ENCODE measurements at places on chromosomes 16 and 17.

DNA sequence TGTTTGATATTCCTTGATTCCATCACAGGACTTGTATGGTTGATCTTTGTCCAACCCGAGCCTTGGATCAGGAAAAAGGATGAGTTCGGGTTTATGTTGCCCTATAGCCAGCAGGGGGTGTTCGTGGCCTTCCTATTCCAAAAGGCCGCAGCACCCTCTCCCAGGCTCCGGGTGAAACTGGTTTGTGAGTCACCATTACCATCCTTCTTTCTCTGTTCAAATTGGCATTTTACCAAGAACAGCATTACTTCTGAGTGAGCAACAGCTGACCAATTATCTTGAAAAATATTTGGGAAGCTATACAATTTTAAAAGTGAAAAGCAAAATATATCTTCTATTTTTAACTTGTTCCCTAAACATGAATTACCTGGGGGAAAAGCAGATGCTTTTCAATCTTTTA lies 24.3 kb upstream of the KRT20 start:
- H3K27ac ChIP-seq, result no peak overlapping the region
- H3K36me3 ChIP-seq, result no peaks in the 10 kb centered on the region
- peak; percentile 29 for DNase-seq
- peaks cover 26% of the 10 kb centered on the region for H3K27me3 ChIP-seq
- no peaks in the 10 kb centered on the region for H3K4me1 ChIP-seq

DNA sequence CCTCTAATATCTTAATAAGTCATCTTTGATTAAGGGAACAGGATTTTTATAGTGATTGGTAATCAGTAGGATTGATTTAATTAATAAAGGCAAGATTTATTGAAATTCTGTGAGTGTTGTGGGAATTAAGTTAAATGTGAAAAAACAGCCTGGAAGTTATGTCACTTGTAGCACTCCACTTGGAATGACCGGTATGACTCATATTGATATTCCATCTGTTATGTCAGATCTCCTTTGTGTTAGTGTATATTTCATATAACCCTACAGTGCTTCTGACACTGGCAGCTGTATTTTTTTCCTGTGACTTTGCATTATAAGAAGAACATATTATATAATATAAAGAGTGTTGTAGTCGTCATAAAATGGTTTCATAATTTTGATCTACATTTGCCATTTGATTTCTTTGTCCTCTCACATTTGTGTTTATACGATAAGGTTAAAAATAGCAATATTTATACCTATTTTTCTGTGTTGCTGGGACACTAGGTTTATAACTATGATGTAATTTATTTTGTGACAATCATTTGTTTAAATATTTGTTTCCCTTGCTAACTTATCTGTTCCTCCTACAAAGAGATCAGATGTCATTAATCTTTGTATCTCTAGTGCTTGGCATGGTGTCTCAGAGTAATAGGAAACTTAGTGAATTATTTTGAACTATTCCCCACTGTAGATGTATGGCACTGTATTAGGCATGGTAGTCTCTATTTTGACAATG lies 249.0 kb downstream of the BCAS3 start:
- no peaks in the 10 kb centered on the region for H3K36me3 ChIP-seq
- no peak for DNase-seq
- no peak overlapping the region for H3K27ac ChIP-seq
- H3K4me3 ChIP-seq, result no peak overlapping the region
- H3K4me1 ChIP-seq, result no peaks in the 10 kb centered on the region

DNA sequence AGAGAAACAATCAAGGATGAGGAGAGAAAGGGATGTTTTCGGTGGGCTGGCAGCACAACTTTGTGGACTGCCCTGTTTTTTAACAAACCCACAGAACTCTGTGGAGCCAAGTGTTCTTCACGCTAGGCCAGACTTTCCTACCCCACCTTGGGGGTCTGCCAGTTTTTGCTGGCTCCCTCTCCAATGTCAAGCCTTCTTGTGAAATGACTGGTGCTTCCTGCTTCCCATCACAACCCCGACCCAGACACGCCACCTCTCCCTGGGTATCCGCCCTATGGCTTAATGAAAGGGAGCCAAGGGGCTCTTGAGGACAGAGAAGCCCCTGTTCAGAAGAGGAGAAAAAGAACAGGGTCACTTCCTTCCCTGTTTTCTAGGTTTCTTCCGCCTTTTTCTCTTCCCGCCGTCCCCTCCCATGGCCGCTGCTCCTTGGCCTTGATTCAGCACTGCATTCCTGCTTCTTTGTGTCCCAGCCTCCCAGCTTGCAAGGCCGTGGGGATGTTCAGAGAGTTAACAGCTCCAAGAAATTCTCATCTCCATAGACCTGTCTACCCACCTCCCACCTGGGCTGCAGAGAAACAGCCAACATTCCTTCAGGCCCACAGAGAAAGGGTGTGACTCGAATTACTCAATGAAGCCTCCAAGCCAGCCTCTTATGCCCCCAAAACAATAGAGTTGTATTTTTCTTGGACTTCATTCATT lies 16.5 kb upstream of the SOX9 start:
- H3K4me3 ChIP-seq, result no peak overlapping the region
- H3K4me1 ChIP-seq, result no peaks in the 10 kb centered on the region
- DNase-seq, result no peak
- H3K36me3 ChIP-seq, result no peaks in the 10 kb centered on the region
- no peak overlapping the region for H3K27ac ChIP-seq

DNA sequence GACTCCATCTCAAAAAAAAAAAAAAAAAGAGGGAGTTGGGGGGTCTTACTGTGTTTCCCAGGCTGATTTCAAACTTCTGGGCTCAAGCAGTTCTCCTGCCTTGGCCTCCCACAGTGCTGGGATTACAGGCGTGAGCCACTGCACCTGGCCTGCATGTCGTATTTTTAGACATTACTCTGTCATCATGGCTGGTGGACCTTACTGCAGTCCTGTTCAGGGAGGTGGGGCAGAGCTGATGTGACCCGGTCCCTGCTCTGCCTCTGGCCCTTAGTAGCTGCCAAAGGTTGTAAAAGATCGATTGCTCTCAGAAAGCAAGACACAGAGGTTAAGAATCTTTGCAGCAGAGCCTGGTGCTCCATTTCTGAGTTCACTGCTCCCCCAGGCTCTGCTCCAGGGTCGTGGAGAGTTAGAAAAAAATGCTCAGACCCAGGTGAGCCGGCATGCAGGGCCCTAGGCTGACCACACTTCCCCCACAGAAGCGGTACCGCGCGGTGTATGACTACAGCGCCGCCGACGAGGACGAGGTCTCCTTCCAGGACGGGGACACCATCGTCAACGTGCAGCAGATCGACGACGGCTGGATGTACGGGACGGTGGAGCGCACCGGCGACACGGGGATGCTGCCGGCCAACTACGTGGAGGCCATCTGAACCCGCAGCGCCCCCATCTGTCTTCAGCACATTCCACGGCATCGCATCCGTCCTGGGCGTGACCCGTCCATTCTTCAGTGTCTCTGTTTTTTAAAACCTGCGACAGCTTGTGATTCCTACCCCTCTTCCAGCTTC lies 7.1 kb upstream of the LASP1NB start:
- H3K36me3 ChIP-seq, result peaks cover 29% of the 10 kb centered on the region
- DNase-seq, result no peak
- no peak overlapping the region for H3K4me3 ChIP-seq
- no peak overlapping the region for H3K27ac ChIP-seq
- H3K27me3 ChIP-seq, result no peaks in the 10 kb centered on the region

DNA sequence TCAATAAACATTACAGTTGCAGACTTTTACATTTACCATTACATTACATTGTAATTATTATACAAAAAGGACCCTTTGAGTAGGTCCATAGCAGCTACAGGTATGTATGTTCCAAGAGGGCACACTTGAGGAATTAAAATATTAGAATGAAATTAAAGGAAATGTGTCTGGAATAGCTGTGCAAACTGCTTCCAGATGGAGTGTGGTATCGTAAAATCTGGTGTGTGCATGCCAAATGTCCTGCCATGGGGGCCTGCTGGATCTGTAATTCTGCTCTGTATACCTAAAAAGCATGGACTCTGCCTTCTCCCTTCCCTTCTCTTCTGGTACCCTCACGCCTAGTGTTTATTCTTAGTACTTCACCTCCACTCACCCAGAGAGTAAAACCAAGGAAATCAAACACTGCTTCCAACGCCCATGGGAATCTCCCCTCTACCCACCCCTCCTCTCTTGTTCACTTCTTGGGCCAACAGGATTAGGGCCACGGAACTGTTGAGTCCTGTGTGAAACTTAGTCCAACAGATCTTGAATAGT lies 38.7 kb downstream of the STH start:
- no peaks in the 10 kb centered on the region for H3K27me3 ChIP-seq
- peaks cover 47% of the 10 kb centered on the region for H3K36me3 ChIP-seq
- no peak overlapping the region for H3K4me3 ChIP-seq
- no peak for DNase-seq

GRCh38 chr17:49525831-49526741 lies 31.0 kb downstream of the NGFR start:
- H3K27me3 ChIP-seq, result peaks cover 2% of the 10 kb centered on the region
- H3K4me1 ChIP-seq, result no peaks in the 10 kb centered on the region
- DNase-seq, result no peak
- H3K27ac ChIP-seq, result no peak overlapping the region
- H3K36me3 ChIP-seq, result no peaks in the 10 kb centered on the region
- H3K4me3 ChIP-seq, result no peak overlapping the region

- no peaks in the 10 kb centered on the region for H3K27me3 ChIP-seq
- peaks cover 18% of the 10 kb centered on the region for H3K4me1 ChIP-seq
- DNase-seq, result no peak
- H3K36me3 ChIP-seq, result peaks cover 1% of the 10 kb centered on the region
Observed at GRCh38 chr17:2136241-2136640, 81.3 kb downstream of the HIC1 start.

DNA sequence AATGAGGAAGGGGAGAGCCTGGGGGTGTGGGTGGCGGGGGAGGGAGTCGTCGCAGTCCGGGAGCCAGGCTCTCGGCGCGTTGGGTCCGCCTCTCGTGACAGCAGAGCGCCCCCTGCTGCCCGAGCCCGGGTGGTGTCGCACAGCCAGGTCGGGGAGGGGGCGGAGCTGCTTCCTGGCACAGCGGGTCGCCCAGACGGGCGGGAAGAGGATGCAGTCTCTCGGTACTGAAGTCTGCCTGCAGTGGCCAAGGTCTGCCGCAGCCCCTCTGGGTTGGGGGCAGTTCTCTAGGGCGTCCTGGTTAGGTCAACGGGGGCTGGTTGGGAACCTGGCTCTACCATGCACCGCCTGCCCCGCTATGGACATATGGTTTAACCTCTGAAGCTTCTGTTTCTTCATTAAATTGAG lies 38.2 kb upstream of the CCDC182 start:
- no peak overlapping the region for H3K4me3 ChIP-seq
- no peaks in the 10 kb centered on the region for H3K36me3 ChIP-seq
- H3K27me3 ChIP-seq, result peaks cover 21% of the 10 kb centered on the region
- no peak overlapping the region for H3K27ac ChIP-seq

- H3K27ac ChIP-seq, result no peak overlapping the region
- DNase-seq, result peak; percentile 59
- no peaks in the 10 kb centered on the region for H3K36me3 ChIP-seq
- H3K4me3 ChIP-seq, result peak overlapping the region; percentile 46
- peaks cover 28% of the 10 kb centered on the region for H3K27me3 ChIP-seq
Observed at GRCh38 chr16:29877266-29877961, 14.4 kb upstream of the CDIPT start.

DNA sequence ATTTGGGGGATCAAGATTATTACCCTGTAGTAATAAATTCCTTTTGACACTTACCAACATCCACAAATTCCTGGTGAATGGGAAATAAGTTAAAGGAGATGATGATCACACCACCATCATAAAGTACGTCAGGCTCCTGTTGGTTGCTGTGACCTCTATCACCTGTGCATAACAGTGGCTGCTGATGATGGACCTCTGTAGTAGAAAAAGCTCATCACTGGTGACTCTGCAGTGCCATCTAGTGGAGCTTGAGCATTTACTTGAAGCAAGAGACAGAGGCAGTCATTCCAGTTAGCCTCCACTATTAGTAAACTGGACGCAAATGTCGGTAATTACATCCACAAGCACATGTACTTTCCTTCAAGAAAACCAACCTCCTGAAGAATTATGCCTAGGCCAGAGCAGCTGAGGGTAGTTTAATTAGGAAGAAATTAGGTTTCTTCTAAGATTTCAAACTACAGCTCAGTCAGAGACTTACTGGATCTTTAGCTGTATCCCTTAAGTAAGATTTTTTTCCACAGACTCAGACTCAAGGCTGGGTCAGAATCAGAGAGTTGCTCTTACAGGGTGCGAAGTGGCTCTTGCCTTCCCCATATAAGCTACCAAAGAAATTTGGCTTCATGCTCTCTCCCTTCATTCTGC lies 39.3 kb downstream of the CYB561 start:
- no peak overlapping the region for H3K27ac ChIP-seq
- no peaks in the 10 kb centered on the region for H3K27me3 ChIP-seq

- peak; percentile 76 for DNase-seq
- peaks cover 10% of the 10 kb centered on the region for H3K4me1 ChIP-seq
- H3K4me3 ChIP-seq, result peak overlapping the region; percentile 73
- H3K27me3 ChIP-seq, result peaks cover 2% of the 10 kb centered on the region
- H3K36me3 ChIP-seq, result no peaks in the 10 kb centered on the region
Observed at GRCh38 chr17:41648411-41649195, 24.2 kb upstream of the KRT17 start.

- H3K36me3 ChIP-seq, result no peaks in the 10 kb centered on the region
- no peak for DNase-seq
- H3K4me1 ChIP-seq, result no peaks in the 10 kb centered on the region
- peak overlapping the region; percentile 52 for H3K4me3 ChIP-seq
Observed at GRCh38 chr16:75265911-75266701, 14.7 kb upstream of the BCAR1 start.

DNA sequence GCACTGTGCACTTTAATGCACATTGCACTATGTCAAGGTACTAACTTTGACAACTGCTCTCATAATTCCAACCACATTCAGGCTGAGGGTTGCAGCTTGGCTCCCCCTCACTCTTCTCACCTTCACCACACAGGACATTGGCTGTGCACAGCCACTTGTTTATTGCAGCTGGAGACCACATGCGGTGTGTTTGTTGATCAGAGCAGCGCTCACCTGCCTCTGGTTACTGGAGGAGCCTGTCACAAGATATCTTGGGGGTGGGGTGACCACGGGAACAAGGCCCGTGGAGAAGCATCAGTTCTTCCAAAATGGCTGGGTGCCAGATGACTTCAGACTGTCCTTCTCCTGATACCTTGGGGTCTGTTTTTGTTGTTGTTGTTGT lies 10.6 kb upstream of the CCL5 start:
- H3K4me3 ChIP-seq, result peak overlapping the region; percentile 19

GRCh38 chr16:66369055-66369592 lies 2.6 kb downstream of the CDH5 start:
- no peak for DNase-seq
- peaks cover 9% of the 10 kb centered on the region for H3K4me1 ChIP-seq
- no peak overlapping the region for H3K27ac ChIP-seq
- H3K4me3 ChIP-seq, result no peak overlapping the region

DNA sequence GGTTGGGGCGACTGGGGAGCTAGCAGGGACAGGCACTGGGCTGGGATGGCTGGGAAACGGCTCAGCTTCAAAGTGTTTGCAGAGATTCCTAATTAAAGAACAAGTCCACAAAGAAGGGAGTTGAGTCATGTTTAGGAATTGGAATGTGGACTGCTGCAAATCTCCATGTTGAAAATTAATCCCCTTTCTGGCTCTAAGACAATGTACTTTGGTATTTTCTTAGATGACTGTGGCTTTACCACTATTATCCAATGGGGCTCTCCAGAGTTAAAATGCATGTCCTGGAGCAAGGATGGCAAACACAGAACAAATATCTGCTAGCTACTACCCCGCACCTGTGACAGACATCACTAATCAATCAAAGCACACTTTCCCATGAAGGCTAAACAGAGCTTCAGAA lies 22.2 kb upstream of the WSCD1 start:
- no peaks in the 10 kb centered on the region for H3K36me3 ChIP-seq
- no peak overlapping the region for H3K4me3 ChIP-seq
- no peaks in the 10 kb centered on the region for H3K4me1 ChIP-seq

All from activated T-helper 1 cell treated with anti-CD3 and anti-CD28 coated beads, Interleukin-12 subunit alpha, Interleukin-12 subunit beta, Interleukin-2, Interleukin-4 antibody, amounts not matched to agents 30 ng/mL and 10 ng/mL and 1 ng/mL, durations not matched to agents 14 hours and 24 hours and 36 hours (primary cell).